ENCODE measurements at places on chromosomes 11 and 22.

DNA sequence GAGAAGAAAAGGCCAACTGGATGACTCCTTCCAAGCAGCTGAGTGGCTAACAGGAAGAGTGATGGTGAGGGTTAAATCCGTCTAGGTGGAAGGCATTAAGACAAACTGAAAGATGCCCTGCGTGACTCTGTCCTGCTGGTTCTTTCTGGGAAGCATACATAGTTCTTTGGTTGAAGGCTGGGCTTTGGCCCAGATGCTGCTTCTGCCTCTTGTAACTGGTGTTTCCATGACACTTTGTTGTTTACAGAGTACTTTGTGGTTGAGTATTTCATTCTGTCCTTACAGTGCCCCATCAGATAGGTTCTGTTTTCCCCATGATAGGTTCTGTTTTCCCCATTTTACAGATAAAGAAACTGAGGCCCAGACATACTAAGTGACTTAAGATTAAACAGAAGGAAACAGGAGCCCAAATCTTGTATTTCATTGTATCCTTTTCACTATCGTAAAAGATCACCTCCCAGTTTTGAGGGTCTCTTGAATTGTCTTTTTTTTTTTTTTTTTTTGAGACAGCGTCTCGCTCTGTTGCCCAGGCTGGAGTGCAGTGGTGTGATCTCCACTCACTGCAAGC is 124.3 kb upstream of the RASSF10 start:
- DNase-seq, result no peak

GRCh38 chr11:62457478-62457877 is 38.6 kb downstream of the SCGB1A1 start:
- no peak for DNase-seq

GRCh38 chr11:69911310-69912160 is 92.3 kb upstream of the FGF3 start:
- no peak for DNase-seq

- no peak for DNase-seq
These were observed 19.2 kb downstream of the TBX1 start for GRCh38 chr22:19779685-19780268.

GRCh38 chr11:12269446-12270214 is 107.7 kb upstream of the PARVA start:
- DNase-seq, result no peak

GRCh38 chr11:12120031-12121008 is 9.9 kb downstream of the MICAL2 start:
- no peak for DNase-seq

DNA sequence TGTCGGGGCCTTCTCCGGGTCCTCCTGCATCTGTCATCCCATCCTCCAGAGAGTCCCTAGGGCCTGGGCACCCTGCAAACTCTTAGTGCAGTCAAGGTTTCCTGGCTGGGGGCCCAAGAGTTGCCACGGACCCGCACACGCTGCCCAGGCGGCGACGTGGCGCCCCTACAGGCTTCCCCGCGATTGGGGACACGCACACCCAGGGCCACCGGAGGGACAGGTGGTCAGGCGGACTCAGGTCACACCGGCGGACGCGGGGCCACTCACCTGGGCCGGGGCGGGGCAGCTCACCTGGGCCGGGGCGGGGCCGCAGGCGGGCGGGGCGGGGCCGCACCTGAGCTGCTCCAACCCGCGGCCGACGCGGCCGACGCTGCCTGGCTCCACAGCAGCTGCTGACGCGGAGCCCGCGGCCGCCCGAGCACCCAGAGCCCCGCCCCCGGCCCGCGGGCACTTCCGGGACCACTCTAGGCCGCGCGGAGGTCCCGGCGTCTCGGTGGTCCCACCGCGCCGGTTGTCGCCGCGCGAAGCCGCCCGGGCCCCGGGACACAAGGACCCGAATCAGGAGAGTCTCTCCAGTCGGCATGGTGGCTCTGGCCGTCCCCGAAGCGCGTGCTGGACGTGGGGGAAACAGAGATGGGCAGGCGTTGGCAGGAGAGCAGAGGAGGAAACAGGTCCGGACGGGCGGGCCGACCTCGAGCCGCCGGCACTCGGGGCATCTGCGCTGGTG is at the start of gene ZNF70:
Gene ZNF70 (minus strand): TSS at position 399 of the 727 bp plus-strand sequence. CDS start 5,972 bp downstream, outside the sequence.
- DNase-seq, result peak; percentile 89

GRCh38 chr22:30500628-30501027 is 4.9 kb downstream of the SEC14L4 start:
- DNase-seq, result no peak

DNA sequence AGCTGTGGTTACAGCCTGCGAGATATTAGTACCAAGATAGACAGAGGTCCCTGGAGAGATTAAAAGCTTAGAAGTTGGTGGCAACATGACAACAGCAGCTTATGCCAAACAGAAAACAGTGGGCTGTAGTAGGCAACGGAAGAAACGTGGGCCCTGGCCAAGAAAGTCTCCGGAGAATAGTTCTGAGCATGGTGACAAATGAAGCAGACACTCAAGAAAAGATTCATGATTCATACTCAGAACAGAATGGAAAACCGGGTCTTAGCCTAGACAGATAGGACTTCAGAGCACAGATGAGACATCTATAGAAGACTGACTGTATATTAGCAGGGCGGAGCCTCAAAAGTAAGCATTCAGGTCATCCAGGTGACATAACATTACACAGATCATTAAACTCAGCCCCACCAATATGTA is 727.4 kb downstream of the ETS1 start:
- DNase-seq, result no peak

DNA sequence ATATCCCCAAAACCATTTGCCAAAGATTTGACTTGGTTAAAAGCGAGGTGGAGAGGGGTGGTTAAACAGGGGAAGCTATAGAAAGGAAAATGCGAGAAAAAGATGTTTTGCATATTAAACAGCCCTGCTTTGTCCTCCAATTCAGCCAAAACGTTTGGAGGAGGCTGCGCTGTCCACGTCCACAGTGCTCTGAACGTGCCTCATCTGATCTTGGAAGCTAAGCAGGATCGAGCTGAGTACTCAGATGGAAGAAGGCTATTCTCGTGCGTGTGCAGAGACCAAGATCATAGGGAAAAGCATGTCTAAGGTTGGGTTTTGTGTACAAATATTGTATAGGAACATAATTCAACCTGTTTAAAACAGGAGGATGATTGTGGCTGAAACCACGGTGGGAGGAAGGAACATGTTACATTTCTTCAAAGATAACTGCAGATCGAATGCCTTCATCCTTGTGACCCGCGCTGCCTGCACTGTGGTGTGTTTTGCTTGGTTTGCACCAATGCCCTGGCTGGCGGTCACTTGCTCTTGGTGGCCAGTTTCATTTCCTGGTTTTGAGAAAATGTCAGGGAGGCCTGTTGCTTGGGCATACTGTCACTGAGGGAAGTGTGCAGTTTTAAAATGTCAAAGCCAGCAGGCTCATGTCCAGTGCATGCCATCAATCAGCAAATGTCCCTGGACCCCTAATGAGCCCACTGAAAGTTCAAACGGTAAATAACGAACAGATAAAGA is 40.4 kb downstream of the FLI1 start:
- DNase-seq, result no peak

DNA sequence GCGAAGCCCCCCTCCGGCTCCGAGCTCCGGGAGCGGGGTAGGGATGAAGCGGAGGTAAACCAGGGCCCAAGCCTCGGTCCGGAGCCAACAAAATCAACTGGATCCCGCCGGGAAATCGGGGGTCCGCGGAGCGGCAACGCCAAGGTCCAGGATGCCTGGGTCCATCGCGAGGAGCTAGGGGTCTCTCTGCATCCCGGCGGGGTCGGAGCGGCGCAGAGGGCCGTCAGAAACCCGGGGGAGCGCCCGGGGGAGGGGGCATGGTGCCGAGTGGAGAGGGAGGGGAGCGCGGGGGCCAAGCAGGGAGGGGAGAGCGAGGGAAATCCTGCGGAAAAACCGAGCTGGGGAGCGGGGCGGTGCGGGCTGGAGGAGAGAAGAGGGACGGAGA is 51.8 kb downstream of the SLC22A12 start:
- DNase-seq, result no peak

DNA sequence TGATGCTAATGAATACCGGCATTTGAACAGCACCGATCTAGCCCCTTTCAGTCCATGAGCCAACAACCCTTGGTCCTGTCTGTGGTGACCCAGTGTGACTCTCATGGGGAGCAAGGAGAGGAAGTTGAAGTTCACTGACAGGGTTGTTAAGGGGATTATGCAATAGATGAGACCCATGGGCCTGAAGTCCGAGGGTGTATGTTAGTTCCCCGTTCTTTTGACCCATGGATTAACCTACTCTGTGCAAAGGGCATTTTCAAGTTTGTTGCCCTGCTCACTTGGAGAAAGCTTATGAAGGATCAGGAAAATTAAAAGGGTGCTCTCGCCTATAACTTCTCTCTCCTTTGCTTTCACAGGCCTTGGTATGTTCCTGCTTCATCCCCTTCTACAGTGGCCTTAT is 4.9 kb downstream of the PNPLA3 start:
- no peak for DNase-seq

DNA sequence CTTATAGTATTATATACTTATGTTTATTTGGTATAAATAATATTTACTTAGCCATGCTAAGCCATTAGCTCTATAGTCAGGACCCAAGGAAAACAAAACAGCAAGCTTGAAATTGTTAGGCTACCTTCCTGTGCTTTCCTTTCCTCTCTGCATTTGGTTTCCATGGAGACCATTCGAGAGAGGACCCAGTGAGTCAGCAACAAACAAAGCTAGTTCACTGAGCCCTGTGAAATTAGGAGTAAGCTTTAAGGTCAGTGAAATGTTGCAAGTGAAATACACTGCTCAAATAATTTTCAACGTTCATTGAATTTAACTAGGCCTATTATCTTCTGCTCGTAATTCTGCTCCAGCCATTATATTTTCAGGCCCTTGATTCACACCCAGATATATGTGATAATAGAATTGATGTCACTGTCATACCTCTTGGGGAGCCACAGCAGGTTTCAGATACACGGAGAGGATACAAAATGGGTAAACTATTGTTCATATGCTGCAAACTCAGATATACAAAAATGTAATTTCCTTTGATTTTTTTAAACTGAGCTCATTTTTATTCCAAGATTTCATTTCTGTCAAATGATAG is 9.1 kb upstream of the OR10D3 start:
- no peak for DNase-seq

- no peak for DNase-seq
These were observed 176.5 kb downstream of the TENM4 start for GRCh38 chr11:79264284-79264683.

- DNase-seq, result no peak
These were observed 98.0 kb upstream of the CD82 start for GRCh38 chr11:44467413-44467812.

DNA sequence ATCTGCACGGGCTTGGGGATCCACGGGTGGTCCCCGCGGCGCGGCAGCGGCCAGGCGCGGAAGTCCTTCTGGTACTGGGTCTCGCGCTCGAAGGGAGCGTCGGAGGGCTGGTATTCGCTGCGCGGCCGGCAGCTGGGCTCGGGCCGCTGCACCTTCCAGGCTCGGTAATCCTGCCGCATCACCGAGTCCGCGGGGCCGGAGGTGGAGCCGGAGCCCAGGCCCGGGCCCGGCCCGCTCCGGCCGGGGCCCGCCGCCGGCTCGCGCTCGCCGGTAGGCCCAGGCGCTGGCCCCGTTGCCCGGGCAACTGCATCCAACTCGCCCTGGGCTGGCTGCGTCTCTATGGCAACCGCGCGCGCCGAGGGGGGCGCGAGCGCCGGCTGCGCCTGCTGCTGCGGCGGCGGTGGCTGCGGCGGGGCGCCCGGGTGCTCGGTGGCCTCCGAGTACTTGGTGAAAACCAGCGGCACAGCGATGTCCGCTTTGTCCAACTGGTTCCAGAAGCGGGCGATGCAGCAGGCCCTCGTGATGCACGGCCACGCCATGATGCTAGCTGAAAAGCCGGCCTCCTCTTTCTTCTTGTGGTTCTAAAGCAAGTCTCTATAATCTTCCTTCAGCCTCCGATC is 897 bp downstream of the MAP6 start:
- DNase-seq, result no peak

GRCh38 chr11:103920449-103920848 is 116.0 kb upstream of the DDI1 start:
- no peak for DNase-seq

DNA sequence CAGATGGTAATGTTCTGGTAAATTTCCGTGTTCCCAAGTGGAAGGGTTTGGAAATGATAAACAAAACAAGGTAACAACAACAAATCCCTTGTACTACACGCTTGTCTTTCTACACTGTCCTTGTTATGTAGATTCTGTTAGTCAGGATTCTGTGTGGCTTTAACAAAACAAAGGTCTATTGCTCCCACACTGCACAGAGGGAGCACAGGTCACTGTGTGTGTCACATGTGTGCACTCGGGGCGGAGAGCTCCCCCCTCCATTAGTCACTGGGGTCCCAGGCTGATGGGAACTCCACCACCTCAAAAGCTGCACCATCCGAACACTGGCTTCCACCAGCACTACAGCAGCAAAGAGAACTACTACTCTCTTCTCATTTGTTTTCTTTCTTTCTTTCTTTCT is 227.9 kb downstream of the NTM start:
- DNase-seq, result peak; percentile 42

DNA sequence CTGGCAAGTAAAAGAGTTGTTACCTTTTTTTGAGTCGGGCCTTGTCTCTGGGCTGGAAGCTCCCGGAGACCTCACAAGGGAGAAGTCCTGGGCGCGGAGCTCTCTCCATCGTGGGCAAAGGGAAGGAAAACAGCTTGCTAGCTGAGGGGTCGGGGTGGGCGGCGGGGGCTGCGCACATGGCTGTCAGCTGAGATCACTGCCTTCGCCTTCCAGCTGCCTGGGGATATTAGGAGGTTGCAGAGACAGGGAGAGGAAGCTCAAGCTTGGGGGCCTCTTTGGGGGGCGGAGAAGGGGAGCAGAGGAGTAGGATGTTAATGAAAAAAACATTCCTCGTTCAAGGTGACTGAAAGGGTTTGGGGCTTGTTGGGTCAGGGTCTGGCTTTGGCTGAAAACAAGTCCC is 49.2 kb upstream of the ALX4 start:
- no peak for DNase-seq

DNA sequence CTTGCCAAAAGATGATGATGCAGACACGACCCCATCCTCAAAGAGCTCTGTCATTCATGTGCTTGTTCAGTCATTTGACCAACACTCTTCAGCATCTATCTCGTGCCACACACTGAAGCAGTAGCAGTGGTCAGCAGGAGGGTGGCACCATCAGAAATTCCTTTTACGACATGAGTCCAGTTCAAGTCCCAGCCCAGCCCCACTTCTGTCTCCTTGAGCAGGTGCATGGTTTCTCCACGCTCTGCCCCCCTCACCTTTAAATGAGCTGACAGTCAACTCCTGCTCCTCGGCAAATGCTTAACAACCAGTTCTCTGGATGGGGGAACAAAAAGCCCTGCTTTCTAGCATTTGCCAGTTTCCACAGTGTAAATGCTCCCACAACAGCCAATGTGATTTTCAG is 60.9 kb downstream of the SYN3 start:
- DNase-seq, result no peak
